KBM-7 (cell line): ENCODE measurements at places on chromosomes 11 and 22.

- DNase-seq, result peak; percentile 54
Observed at GRCh38 chr11:30326114-30326778, 3.3 kb downstream of the ARL14EP start.

DNA sequence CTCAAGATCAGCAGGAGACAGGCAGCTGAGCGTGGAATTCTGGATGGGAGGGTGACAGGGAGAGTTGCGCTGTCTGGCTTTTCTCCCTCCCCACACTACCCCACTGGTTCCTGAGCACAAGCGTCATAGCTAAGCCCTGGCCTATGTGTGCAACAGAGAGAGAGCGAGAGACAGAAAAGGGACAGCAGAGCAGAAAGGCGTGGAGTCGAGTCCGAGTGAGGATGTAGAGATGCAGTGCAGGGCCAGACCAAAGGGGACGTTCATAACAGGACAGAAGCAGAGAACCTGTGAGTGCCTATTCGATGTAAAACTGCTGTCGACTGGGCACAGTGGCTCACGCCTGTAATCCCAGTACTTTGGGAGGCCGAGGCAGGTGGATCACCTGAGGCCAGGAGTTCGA lies 94.0 kb upstream of the TMEM45B start:
- DNase-seq, result no peak

GRCh38 chr11:107785401-107785800 lies 73.2 kb downstream of the SLC35F2 start:
- no peak for DNase-seq

DNA sequence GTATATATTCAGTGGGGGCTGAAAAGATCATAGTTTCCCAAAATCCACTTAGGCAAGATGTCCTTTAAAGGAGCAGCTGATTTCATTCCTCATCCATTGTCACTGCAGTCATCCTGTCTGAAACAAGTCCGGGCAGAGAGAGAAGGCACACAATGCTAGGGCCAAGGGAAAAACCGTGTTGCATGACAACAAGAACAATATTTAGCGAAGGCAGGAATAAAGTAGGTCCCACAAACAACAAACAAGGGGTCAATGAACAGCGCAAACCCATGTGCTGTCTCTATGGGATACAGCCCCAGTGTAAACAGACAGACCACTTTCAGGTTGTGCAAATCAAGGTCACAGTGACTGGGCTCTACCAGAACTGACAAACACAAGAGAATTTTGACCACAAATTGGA lies 9.0 kb downstream of the PAMR1 start:
- DNase-seq, result no peak

DNA sequence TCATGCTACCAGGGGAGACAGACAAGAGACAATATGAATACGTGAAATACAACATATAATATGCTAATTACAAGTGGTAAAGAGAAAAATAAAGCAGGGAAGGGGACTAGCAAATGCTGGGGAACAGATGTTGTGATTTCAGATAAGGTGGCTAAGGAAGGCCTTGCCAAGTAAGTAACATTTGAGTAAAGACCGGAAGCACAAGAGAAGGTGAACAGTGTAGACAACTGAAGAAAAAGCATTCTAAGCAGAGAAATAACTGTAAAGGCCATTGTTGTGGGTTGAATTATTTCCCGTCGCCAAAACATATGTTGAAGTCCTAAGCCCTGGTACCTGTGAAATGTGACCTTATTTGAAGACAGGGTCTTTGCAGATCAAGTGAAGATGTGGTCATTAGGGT lies 63.7 kb upstream of the EED start:
- peak; percentile 20 for DNase-seq
